Stimulated activated naive CD8-positive, alpha-beta T cell treated with anti-CD3 and anti-CD28 coated beads, Interleukin-15, Interleukin-2, amounts not matched to agents 100 U/mL and 50 U/mL, for 24 hours (primary cell): ENCODE measurements at places on chromosomes 11 and 22.
A peak's percentile ranks its signal among the peaks of the same experiment; 100 is the strongest.

- DNase-seq: no peak
Observed at GRCh38 chr11:68913188-68913587, 9.5 kb downstream of the IGHMBP2 start.

DNA sequence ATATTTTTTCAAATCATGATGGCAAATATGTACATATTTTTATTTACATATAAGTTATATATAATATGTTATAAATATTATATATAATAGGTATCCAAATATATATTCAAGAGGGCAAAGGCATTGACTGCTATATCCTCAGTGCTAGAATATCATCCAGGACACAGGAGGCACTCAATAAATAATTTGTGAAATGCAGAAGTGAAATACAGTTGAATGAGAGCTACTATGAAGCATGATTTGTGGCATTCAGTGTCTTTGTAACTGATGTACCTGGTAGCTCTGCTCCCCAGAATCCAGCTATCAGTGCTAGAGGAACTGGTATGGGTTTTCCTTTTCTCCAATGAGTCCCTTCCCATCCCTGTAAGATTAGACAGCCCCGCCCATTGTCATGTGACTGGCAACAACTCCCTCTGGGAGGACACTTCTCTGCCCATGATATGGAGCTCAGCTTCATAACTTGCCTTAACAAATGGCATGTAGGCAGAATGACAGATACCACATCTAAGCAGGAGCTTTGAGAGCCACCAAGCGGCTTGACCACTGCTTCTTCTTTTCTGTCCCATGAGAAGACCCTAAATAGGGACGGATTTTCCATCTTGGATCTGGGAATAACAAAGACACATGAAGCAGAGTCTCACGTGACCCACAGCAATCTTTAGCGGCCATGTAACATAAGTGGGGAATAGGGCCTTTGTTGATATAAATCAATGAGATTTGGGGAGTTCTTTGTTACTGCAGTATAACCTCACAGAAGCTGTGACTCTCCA lies 10.2 kb upstream of the CD82 start:
- DNase-seq: no peak

- peak; percentile 57 for DNase-seq
Observed at GRCh38 chr22:46613606-46614021, 6.6 kb upstream of the GRAMD4 start.

DNA sequence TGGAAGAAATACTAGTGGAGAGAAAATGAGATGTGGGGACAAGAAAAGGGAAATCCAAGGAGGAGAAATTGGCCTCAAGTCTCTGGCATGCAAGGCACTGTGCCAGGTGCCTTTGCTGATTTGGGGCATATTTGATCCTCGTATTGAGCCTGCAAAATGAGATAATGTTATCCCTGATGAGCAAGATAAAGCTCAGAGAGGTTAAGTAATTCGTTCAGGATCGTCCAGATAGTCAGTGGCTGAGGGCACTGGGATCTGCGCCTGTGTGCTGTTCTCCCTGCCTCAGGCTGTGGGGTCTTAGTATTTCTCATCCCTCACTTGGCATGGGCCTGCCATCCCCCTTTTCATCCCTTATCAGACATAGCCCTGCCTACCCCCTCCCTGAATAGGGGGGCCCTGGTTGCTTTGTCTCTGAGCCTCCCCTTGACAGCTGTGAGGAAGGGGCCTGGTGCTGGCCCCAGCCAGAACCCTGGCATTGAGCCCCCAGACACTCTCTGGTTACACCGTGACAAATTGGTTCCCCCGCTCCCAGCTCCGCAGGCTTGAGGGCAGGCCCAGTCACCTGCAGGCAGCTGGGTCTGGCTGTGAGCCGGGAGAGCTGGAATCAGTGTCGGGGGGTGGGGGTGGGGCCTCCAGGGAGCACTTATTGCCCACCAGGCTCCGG lies 85.7 kb downstream of the NECTIN1 start:
- no peak for DNase-seq

- DNase-seq: no peak
Observed at GRCh38 chr11:132330515-132330914, 960.1 kb downstream of the NTM start.

- DNase-seq: no peak
Observed at GRCh38 chr11:106399076-106399511, 321.6 kb downstream of the AASDHPPT start.

GRCh38 chr11:119536801-119537200 lies 113.8 kb upstream of the THY1 start:
- no peak for DNase-seq

DNA sequence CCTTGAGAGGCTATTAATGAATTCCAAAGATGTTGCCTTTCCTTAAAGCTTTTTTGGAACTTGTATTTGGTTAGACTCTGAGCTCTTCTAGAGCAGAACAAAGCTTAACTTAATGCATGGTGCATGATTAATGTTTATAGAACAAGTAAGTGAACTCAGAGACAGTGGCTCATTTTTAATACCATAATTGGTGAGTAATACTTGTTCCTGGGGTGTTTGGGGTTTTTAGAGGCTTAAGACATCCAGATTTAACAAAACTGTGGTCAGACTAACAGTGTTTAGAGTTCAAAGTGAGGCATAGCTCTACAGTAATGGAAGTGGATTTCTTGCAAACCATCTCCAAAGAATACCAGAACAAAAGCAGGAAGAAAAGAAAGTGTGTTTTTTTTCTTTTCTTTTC lies 73.7 kb upstream of the CTSC start:
- no peak for DNase-seq

- no peak for DNase-seq
Observed at GRCh38 chr11:132751516-132752250, 780.6 kb downstream of the OPCML start.

GRCh38 chr22:48902001-48902869 lies 925.4 kb downstream of the BRD1 start:
- no peak for DNase-seq

- no peak for DNase-seq
Observed at GRCh38 chr11:61297341-61297740, 2.2 kb upstream of the VWCE start.

DNA sequence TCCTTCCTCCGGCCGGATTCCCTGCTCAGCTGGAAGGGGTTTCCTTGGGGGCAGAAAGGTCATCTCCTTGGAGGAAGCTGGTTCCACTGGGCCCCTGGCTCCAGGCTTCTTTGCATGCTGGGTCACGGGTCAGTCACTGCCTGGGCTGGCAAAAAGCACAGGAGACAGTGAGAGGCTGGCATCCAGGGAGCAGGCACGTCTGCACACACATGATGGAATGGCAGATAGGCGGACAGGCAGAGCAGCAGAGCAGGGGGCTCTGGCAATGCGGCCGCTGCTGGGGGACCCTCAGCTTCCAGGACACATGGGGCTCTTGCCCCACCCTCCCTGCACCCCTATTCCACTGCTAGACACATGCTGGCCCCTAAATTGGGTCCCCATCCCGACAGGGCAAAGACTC lies 40.4 kb downstream of the C11orf58 start:
- no peak for DNase-seq

- no peak for DNase-seq
Observed at GRCh38 chr11:73142128-73142377, at the start of gene FCHSD2. FCHSD2 (minus strand) TSS chr11:73142318; CDS start chr11:73141877, 441 bp downstream.

DNA sequence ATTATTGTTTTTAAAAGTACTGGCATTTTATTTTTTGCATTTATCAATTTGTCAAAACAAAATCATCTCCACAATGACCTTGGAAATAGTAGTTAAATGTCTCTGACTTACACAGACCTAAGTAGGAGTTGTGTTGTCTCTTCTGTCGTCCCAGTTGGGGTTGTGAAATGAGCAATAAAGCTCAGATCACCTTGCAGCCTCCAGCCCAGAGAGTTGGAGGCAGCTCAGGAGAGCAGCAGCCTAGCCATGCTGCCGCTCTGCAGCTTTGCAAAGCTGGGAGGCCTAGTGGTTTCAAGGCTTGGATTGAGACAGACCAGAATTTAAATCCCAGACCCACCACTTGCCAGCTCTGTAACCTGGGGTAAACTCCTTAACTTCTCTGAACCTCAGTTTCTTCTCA lies 65.2 kb upstream of the CRYBB3 start:
- DNase-seq: no peak

DNA sequence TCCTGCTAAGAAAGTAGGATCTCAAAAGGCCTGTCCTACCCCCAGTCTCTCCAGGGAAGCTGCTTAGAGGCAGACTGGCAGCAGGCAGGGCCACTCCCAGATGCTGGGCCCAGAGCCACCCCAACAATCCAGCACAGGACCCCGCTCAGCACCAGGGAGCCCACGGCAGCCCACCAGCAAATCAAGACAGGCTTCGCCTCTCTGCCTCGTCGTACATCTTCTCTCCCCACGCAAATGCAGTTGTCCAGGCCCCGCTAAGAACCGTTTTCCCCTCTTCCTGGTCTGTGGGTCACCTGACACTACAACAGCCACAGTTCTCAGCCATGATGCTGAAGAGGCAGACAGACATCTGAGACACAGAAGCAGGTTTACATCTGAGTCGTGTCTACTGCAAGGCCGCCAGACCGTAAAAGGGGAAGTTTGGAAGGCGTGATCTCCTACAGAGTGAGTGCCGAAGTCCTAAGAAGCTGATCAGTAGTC lies 51.1 kb downstream of the IGSF9B start:
- no peak for DNase-seq

DNA sequence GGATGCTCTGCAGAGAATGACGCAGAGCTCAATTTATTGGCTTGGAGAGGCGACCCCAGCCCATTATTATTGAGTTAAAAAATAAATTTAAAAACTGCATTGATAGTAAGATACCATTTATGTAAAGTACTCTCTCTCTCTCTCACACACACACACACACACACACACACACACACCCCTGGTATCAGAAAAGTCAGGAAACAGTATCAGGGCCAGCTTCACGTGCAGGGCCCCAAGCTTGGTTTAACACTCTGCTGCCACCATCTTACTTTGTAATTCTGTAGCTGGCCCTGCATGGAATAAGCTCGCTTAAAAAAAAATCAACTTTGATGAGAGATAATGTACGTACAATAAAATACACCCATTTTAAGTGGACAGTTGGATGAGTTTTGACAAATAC lies 59.8 kb upstream of the CD5 start:
- no peak for DNase-seq

DNA sequence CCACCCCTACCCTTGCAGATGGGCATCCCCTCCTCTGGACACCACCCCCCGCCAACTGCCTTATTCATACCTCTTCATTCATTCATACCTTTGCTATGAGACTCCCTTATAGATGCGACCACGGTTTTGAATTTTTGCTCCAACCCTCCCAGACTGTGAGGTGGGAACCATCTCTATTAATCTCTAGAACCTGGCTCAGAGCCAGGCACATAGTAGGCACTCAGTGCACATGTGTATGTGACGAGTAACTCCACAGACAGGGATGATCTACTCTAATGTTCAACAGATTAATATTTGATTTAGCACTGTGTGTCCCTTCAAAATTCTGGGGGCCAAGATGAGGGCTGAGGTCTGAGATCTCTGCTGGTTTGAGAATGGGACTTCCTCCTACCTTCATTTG lies 220.4 kb downstream of the ST3GAL4 start:
- DNase-seq: no peak

- DNase-seq: no peak
Observed at GRCh38 chr11:35043936-35044335, 95.0 kb upstream of the CD44 start.

DNA sequence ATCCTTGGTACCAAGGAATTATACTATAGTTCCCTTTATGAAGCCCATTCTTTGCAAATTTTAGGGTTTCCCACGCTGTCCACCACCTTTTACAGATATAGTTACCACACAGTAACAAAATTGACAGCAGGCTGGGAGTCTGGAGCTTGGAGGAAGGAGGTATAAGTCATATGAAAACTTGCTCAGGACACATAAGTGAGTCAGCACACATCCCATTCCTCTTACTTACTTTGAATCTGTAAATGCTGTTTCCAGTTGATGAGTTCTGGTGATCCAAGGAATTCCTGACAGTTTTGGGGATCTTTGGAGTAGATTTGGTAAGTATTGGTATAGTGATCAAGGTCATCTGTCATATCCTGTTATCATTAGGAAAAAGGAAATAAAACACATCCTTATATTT lies 19.2 kb downstream of the GLYAT start:
- no peak for DNase-seq

- no peak for DNase-seq
Observed at GRCh38 chr22:32776802-32777201, 24.7 kb upstream of the TIMP3 start.
